ENCODE measurements at places on chromosomes 5 and 9. TPM values are rescaled to one million over a fixed set of nuclear protein-coding genes. Genes with fewer than 3 reads are reported as not detected.

GRCh38 chr9:70406434-70406862 lies 8.0 kb downstream of the KLF9 start:
- no peak for DNase-seq

- no peak for DNase-seq
Observed at GRCh38 chr5:33118761-33119415, 321.9 kb upstream of the TARS1 start.

ARHGEF39 gene
- total RNA-seq, result 0.35 TPM

- no peak for DNase-seq
Observed at GRCh38 chr9:112532427-112532826, 45.8 kb downstream of the KIAA1958 start.

- DNase-seq, result no peak
Observed at GRCh38 chr5:103793595-103794182, 231.1 kb upstream of the NUDT12 start.

LCN1 gene
- total RNA-seq, result not detected

NTNG2 gene
- 5.8 TPM for total RNA-seq

DNA sequence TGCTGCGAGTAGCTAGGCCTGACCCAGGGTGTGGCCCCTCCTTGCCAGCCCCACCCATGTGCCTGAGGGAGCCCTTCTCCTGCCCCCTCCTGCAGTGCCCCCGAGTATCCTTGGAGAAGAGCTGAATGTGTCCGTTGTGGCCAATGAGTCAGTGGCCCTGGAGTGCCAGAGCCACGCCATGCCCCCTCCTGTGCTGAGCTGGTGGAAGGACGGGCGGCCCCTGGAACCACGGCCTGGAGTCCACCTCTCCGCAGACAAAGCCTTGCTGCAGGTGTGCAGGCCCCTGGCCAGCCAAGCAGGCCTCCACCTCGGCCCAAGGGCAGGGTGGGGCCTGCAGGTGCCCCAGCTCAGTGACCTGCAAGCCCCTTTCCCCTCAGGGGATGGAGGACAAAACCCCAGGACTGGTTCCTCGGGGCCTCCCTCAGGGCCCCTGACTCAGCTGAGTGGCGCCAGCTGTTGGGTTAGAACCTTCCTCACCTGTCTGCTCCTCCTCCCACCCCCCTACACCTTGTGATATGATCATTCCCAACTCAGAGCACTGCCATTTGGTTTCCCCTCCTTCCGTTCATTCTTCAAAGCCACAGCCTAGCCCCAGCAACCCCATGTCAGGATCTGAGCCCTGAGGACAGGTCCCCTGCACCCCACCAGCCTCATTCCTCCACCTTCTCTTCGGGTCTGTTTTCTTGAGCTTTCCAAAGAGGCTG lies 80.0 kb upstream of the ASS1 start:
- DNase-seq, result no peak

FOXI1 gene
- not detected for total RNA-seq

Measured in CD8-positive, alpha-beta T cell (primary cell).